ENCODE measurements at places on chromosomes 16 and 17. TPM values are rescaled to one million over a fixed set of nuclear protein-coding genes. Genes with fewer than 3 reads are reported as not detected.
A peak's percentile ranks its signal among the peaks of the same experiment; 100 is the strongest.

- H3K36me3 ChIP-seq: peaks cover 5% of the 10 kb centered on the region
- no peak for DNase-seq
- no peak overlapping the region for H3K27ac ChIP-seq
- peaks cover 12% of the 10 kb centered on the region for H3K4me1 ChIP-seq
- H3K27me3 ChIP-seq: no peaks in the 10 kb centered on the region
These were observed 42.9 kb downstream of the BAHCC1 start for GRCh38 chr17:81438007-81438659.

GRCh38 chr16:5422047-5422446 lies 324.5 kb upstream of the EEF2KMT start:
- H3K4me1 ChIP-seq: no peaks in the 10 kb centered on the region
- no peak for DNase-seq
- no peak overlapping the region for H3K27ac ChIP-seq
- no peak overlapping the region for H3K4me3 ChIP-seq
- H3K27me3 ChIP-seq: no peaks in the 10 kb centered on the region

DNA sequence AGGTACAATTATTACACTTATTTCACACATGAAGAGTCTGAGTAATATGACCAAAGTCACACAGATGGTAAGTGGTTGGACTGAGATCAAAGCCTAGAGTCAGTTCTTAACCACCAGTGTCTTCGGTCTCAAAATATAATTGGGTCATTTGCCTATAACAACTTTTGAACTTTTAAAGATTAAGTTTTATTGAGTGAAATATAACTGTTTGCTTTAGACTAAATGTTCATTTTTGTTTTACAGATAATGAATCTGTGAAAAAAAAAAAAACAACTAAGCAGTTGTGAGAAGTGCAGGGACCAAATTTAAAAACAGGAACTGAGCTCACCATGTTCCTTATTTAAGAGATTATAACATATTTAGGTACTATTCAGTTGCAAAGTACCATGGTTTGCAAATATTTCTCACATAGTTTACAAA lies 150.1 kb downstream of the ITFG1 start:
- no peaks in the 10 kb centered on the region for H3K4me1 ChIP-seq
- DNase-seq: no peak
- H3K36me3 ChIP-seq: no peaks in the 10 kb centered on the region
- H3K27me3 ChIP-seq: no peaks in the 10 kb centered on the region
- no peak overlapping the region for H3K4me3 ChIP-seq

GRCh38 chr17:10513299-10514067 lies 4.9 kb downstream of the MYH1 start:
- no peak for DNase-seq
- no peaks in the 10 kb centered on the region for H3K27me3 ChIP-seq
- H3K4me1 ChIP-seq: no peaks in the 10 kb centered on the region
- H3K36me3 ChIP-seq: no peaks in the 10 kb centered on the region
- H3K4me3 ChIP-seq: no peak overlapping the region
- no peak overlapping the region for H3K27ac ChIP-seq

DNA sequence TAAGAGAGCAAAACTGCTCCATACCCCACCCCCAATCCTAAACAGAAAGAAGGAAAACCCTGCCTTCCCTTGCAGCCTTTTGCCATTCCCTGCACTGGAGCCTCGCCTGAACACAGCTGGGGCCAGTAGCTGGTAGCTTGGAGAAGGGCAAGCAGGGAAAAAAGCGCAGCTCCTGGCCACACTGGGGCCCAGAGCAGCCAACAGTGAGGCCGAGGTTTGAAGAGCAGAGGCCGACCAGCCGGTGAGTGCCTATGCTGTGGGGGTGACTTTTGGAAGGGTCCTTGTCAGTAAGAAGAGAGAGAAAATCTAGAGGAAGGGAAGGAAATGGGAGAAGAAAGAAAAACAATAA lies 3.2 kb upstream of the HOXB9 start:
- no peak for DNase-seq
- no peak overlapping the region for H3K27ac ChIP-seq
- H3K36me3 ChIP-seq: no peaks in the 10 kb centered on the region
- peaks cover 84% of the 10 kb centered on the region for H3K27me3 ChIP-seq
- peaks cover 14% of the 10 kb centered on the region for H3K4me1 ChIP-seq

ZNF319 gene
- polyA plus RNA-seq: 13.0 TPM

TNFRSF13B gene
- 0.08 TPM for polyA plus RNA-seq

DNA sequence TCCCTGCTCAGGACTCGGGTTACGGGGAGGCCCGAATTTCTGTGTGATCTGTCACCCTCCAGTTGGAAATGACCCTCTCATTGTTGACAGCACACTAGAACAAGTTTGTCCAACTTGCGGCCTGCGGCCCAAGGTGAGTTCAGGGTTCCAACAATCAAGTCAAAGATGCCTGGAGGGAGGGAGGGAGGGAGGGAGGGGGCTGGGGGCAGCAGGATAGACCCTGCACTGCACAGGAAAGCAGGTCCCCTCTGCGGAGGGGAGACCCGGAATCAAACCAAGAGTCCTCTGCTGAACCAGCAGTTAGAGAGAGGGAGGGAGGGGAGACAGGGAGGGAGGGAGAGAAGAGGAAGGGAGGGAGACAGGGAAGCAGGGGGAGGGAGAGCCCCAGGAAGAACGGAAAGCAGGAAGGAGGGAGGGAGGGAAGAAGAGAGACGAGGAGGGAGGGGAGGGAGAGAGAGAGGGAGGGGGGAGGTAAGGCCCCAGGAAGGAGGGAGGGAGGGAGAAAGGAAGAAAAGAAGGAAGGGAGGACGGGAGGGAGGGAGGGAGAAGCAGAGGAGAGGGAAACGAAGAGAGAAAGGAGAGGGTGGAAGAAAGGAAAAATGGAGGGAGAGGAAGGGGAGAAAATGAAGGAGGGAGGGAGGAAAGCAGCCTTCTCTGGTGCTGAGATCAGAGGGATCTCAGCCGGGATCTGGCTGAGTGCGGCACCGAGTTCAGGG lies 96.7 kb upstream of the CDH5 start:
- peak; percentile 47 for DNase-seq
- no peak overlapping the region for H3K4me3 ChIP-seq
- H3K36me3 ChIP-seq: no peaks in the 10 kb centered on the region
- peaks cover 5% of the 10 kb centered on the region for H3K4me1 ChIP-seq
- H3K27me3 ChIP-seq: no peaks in the 10 kb centered on the region
- no peak overlapping the region for H3K27ac ChIP-seq

- no peaks in the 10 kb centered on the region for H3K4me1 ChIP-seq
- DNase-seq: no peak
- H3K36me3 ChIP-seq: no peaks in the 10 kb centered on the region
- no peaks in the 10 kb centered on the region for H3K27me3 ChIP-seq
- H3K4me3 ChIP-seq: no peak overlapping the region
These were observed 16.6 kb downstream of the ACE start for GRCh38 chr17:63493411-63493810.

MRC2 gene
- polyA plus RNA-seq: 58.1 TPM

C17orf58 gene
- polyA plus RNA-seq: 7.0 TPM

DNA sequence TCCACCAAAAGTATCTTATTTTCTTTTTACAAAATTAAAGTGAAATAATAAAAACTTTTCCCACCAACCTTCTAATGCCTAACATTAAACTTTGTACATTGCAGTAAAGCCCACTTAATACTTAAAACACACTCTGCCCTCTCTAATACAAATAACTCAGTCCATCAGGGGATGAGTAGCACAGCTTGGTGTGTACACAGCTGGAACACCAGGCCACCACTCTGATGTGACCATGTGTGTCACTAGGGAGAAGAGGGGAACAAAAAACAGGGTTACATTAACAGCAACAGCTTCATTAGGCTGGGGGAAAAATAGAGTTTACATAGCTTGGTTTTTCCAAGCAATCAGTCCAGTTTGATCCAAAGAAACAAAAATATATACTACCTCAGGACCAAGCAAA lies 295.0 kb downstream of the CEP112 start:
- H3K27ac ChIP-seq: no peak overlapping the region
- DNase-seq: no peak
- no peaks in the 10 kb centered on the region for H3K4me1 ChIP-seq
- no peak overlapping the region for H3K4me3 ChIP-seq
- H3K36me3 ChIP-seq: no peaks in the 10 kb centered on the region
- no peaks in the 10 kb centered on the region for H3K27me3 ChIP-seq

PHF12 gene
- 12.6 TPM for polyA plus RNA-seq

- no peaks in the 10 kb centered on the region for H3K4me1 ChIP-seq
- peak; percentile 2 for DNase-seq
- no peak overlapping the region for H3K4me3 ChIP-seq
- no peaks in the 10 kb centered on the region for H3K27me3 ChIP-seq
These were observed 452.4 kb upstream of the C16orf82 start for GRCh38 chr16:26614237-26614841.

CFAP97D1 gene
- 0.01 TPM for polyA plus RNA-seq

- H3K36me3 ChIP-seq: no peaks in the 10 kb centered on the region
- H3K4me3 ChIP-seq: no peak overlapping the region
- H3K27me3 ChIP-seq: no peaks in the 10 kb centered on the region
- H3K4me1 ChIP-seq: peaks cover 5% of the 10 kb centered on the region
- no peak overlapping the region for H3K27ac ChIP-seq
- no peak for DNase-seq
These were observed 6.2 kb upstream of the RAMP2 start for GRCh38 chr17:42754782-42755181.

GRCh38 chr17:78855561-78856165 lies 15.0 kb upstream of the USP36 start:
- no peak for DNase-seq
- H3K27ac ChIP-seq: no peak overlapping the region
- H3K4me3 ChIP-seq: no peak overlapping the region
- H3K36me3 ChIP-seq: no peaks in the 10 kb centered on the region
- H3K27me3 ChIP-seq: no peaks in the 10 kb centered on the region
- no peaks in the 10 kb centered on the region for H3K4me1 ChIP-seq

DNA sequence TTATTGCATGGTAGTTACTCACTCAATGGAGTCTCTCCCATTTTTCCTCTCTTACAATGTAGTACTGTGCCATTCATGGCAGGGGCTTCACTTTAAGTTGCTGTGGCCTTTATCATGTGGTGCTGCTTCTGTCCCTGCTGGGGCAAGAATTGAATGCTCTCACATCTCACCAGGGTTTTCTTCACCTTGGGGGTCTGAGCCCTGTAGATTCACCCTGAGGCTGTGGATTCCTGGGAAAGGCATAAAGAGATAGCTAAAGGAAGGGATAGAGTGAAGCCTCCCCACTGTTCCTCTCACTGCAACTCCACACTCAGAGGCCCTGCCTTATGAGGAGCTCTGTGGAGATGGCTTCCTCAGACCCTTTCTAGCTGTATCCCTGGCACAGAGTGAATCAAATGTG lies 178.5 kb upstream of the GOT2 start:
- no peaks in the 10 kb centered on the region for H3K27me3 ChIP-seq
- no peak overlapping the region for H3K4me3 ChIP-seq
- DNase-seq: no peak

PRAC2 gene
- not detected for polyA plus RNA-seq

TBC1D3I gene
- polyA plus RNA-seq: 0.73 TPM

SDR42E2 gene
- polyA plus RNA-seq: 0.11 TPM

DNA sequence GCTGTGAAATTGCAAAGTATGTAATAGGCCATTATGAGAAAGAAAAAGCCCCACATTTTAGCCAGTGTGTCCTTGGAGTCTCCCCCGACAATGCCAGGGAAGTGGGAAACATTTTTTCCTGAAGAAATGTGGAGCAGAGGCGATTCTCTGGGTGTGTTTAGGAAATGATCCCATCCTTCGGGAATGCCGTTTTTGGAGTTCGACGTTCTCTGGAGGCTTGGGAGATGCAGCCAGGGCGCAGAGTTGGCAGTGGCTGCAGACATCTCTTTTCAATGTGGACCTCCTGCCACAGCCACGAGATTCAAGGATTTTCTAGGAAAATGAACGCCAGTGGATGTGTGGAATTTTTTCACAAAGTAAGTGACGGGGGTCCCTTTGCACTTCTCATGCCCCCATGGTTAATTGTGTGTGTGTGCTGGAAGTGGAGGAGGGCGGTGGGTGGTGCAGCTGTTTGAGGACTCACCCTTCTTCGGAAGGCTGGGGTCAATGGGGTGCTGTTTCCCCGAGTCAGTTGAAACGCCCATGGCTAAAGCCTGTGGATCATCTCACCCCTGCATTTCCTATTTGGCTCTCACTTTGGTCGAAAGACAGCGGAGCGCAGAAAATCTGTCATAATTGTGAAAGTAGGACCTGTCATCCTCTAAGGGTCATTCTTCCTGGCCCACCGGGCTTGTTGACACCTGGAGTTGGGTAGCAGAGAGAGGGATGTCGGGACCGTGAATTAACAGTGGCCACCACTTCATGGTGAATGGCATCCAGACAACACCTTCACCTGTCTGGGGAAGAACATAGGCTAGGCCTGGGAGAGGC lies 73.2 kb downstream of the CMIP start:
- DNase-seq: no peak
- no peaks in the 10 kb centered on the region for H3K27me3 ChIP-seq
- peaks cover 14% of the 10 kb centered on the region for H3K4me1 ChIP-seq
- H3K36me3 ChIP-seq: no peaks in the 10 kb centered on the region
- no peak overlapping the region for H3K4me3 ChIP-seq
- H3K27ac ChIP-seq: peak overlapping the region; percentile 5

- H3K36me3 ChIP-seq: no peaks in the 10 kb centered on the region
- no peak for DNase-seq
- no peak overlapping the region for H3K4me3 ChIP-seq
These were observed 12.3 kb upstream of the MEIOB start for GRCh38 chr16:1884155-1884760.

FBXL19 gene
- 10.3 TPM for polyA plus RNA-seq

GPRC5B gene
- polyA plus RNA-seq: 7.3 TPM

DNA sequence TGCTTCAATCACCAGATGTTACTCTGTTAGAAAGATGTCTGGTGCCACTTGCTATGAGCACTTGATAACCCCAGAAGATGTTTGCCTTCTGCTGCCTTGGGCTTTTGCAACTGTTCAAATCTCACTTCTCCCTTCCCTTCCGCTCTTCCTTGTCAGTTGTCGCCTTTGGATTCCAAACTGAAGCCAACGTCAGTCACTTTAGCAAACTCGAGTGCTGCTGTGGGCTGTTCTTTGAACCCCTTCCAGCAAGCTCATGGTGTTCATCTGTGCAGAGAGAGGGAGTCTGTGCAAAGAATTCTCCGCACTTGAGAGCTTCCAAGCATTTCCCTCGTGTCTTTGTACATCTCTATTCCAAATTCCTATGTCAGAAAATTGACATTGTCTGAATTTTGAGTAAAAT lies 879.4 kb downstream of the CDH11 start:
- DNase-seq: peak; percentile 90
- no peak overlapping the region for H3K4me3 ChIP-seq

C17orf100 gene
- 3.6 TPM for polyA plus RNA-seq

TRIM16 gene
- polyA plus RNA-seq: 17.8 TPM

C16orf92 gene
- polyA plus RNA-seq: not detected

DNA sequence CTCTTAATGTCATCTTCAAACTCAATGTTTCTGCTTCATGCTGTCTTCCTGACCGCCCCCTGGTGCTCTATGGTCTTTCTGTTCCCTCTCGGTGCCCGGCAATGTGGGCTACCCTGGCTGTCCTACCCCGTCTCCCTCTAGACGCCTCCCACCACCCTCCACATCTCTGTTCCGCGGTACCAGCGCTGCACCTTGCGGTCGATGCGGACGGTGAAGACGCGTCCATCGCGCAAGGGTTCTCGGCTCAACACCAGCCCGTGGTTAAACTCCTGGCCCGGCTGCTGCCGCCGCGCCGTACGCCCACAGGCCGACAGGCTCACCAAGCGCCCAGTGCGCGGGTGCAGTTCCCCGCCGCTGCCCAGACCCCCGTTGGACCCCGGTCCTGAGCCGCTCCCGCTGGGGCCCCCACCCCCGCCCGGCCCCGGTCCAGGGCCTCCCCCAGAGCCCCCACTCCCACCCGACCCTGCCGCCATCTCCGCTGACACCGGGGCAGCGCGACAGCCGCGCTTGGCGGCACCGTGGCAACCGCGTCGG lies at the start of gene NEURL4:
TSS of gene NEURL4 (minus strand) at position 496 of the 534 bp plus-strand sequence. CDS start at position 473, 23 bp downstream.
- no peak for DNase-seq
- H3K36me3 ChIP-seq: peaks cover 3% of the 10 kb centered on the region
- H3K4me3 ChIP-seq: peak within 1 kb of the TSS; percentile 83
- peak within 1 kb of the TSS; percentile 94 for H3K27ac ChIP-seq

FOXJ1 gene
- 34.5 TPM for polyA plus RNA-seq

GRCh38 chr17:45001310-45001709 lies 33.2 kb upstream of the C1QL1 start:
- no peaks in the 10 kb centered on the region for H3K36me3 ChIP-seq
- no peak overlapping the region for H3K4me3 ChIP-seq
- H3K4me1 ChIP-seq: no peaks in the 10 kb centered on the region
- H3K27me3 ChIP-seq: no peaks in the 10 kb centered on the region
